ENCODE measurements at places on chromosomes 1 and 21.

- peak; percentile 6 for DNase-seq
Measured at GRCh38 chr1:19179597-19180264, 30.3 kb downstream of the UBR4 start.

GRCh38 chr1:109501644-109502363 is 7.7 kb downstream of the AMIGO1 start:
- DNase-seq = no peak

- no peak for DNase-seq
Measured at GRCh38 chr21:26449161-26449560, 123.9 kb downstream of the CYYR1 start.

DNA sequence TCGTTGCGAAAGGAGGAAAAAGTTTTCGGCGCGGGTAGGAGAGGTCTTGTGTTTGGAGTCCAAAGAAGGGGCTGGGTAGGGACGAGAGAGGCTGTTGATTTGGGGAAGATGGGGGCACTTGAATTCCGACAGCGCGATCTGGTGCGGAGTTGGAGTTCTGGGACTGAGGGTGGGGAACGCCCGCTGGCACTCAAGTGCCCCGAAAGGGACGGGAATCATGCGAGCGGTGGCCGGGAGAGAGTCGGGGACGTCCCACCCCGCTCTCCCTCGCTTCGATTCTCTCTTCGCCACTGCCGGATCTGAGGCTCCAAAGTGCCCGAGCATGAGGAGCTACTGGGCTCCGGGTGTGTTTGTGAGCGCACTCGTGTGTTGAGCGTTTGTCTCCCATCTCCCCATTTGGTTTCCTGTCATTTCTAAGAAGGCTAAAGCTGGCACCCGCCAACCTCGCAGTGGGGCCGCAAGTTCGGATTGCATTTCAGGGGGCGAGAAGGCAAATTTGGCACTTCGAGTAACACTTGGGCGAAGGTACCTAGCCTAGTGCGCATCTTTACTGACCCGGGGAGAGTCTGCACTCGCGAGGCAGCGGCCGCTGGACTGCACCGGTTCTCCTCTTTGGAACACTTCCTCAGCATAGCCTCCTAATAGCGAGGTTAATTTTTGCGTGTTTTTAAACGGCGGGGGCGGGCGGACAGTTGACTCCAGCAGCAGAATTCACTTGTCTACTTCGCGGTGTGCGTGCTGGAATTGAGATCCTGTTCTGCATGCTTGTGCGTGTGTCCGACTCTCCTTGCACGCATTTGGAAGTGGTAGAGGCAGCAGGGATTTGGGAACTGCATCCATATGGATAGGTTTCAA is 1.2 kb downstream of the CHRM3 start:
- DNase-seq = no peak

DNA sequence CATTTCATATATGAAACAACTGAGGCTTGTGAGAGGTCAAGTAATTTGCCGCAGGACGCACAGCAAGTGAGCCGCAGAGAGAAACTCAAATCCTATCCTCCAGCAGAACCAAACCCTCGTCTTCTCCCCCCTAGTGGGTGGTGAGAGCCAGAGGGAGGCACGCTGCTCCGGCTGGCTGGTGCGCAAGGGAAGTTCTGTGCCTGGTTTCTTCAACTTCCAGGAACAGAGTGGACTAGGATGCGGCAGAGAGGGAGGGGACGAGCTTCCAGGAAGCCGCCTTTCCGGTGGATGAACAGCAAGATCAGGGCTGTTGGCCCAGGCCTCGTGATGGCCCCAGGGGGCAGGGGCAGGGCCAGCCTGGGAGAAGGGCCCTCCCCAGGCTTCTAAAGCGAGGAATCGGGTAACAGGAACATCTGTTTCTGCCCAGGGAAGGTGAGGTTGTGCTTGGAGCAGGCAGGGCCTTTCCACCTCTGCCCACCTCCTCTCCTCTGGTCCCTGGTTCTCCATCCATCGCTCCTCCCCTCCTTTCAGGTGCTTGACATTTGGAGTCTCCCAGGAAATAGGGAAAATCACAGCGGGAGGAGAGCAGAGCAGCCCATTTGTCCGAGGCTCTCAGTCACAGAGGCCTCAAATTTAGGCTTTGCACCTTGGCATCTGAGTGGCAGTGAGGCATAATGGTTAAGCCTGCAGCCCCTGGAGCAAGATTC is 16.8 kb upstream of the PDIK1L start:
- no peak for DNase-seq

- no peak for DNase-seq
Measured at GRCh38 chr21:39003982-39004633, 179.1 kb downstream of the PSMG1 start.

GRCh38 chr1:101086783-101087182 is 61.2 kb upstream of the DPH5 start:
- DNase-seq = no peak

- DNase-seq = no peak
Measured at GRCh38 chr1:45617618-45618017, 6.2 kb downstream of the CCDC17 start.

DNA sequence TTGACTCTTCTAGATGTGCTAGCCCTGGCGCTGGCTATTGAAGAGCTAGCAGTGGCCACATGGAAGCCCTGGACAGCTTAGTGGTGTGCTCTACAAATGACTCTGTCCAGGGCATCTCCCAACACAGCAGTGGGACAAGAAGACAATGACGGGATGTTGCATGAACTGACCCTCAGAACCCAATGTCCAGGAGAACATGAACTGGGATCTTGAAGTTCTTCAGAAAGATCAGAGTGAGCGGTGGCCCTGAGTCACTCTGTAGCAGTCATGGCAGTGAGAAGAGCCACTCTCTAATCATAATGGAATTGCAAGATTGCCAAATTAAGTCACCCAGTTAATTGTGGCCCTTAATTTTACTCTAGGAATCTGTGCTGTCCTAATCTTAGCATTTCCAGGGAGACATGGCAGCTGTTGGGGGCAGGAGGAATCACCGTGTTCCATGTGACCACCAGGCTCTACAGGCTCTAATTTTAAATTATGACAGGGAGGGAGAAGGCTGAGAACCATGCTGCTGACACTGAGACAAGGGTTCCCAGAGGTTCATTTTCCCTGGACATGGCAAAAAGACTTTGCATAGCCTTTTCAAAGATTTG is 10.2 kb upstream of the OBSCN start:
- DNase-seq = no peak

GRCh38 chr21:29149808-29150425 is 19.5 kb downstream of the MAP3K7CL start:
- DNase-seq = no peak

- DNase-seq = no peak
Measured at GRCh38 chr1:93839753-93840152, 39.3 kb downstream of the DNTTIP2 start.

GRCh38 chr1:230049731-230050130 is 17.3 kb upstream of the GALNT2 start:
- DNase-seq = no peak

DNA sequence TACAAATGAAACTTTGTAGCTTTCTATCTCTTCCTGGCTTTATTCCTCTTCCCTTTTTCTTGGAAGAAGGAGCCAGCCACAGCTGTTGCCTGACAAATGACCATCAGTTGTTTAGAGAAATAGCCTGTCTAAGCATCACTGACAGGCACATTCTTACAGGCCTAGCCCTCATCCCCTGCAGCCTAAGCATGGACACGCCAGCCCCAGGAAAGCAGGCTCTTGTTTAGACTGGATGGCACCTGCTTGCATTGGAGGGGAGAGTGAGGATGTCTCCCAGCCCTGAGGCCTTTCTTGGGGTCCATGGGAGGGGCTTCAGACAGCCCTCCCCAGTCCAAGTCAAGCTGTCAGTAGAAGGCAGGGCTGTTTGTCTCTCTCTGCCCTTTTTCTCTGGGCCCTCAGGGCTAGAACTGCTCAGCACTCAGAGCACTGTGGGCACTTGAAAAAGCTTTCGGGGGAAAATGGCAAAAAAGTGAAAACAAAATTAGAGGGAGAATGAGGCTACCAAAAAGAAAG is 282.5 kb upstream of the PLXNA2 start:
- DNase-seq = no peak

- DNase-seq = no peak
Measured at GRCh38 chr1:48645883-48646282, 130.8 kb downstream of the BEND5 start.

GRCh38 chr1:182200025-182200812 is 138.7 kb upstream of the ZNF648 start:
- no peak for DNase-seq

GRCh38 chr1:219837274-219837993 is 90.9 kb downstream of the SLC30A10 start:
- DNase-seq = no peak

DNA sequence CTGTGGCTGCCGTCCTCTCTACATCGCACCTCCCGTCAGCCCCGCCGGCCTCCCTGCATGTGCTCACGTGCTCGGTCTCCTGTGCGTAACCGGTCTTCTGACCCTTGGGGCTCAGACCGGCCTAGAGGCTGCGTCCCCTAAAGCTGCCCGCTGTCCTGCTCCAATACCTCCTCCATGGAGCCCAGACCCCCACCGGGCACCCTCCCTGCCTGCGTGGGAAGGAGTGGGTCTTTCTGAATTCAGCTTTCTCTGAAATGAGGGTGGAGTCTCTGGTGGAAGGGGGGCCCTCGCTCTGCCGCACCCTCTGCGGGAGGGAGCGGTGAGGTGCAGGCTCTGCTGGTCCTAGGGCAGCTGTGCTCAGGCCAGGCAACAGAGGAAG is 18.7 kb upstream of the POFUT2 start:
- DNase-seq = no peak

GRCh38 chr1:202155478-202156021 is 4.9 kb downstream of the PTPN7 start:
- peak; percentile 24 for DNase-seq

DNA sequence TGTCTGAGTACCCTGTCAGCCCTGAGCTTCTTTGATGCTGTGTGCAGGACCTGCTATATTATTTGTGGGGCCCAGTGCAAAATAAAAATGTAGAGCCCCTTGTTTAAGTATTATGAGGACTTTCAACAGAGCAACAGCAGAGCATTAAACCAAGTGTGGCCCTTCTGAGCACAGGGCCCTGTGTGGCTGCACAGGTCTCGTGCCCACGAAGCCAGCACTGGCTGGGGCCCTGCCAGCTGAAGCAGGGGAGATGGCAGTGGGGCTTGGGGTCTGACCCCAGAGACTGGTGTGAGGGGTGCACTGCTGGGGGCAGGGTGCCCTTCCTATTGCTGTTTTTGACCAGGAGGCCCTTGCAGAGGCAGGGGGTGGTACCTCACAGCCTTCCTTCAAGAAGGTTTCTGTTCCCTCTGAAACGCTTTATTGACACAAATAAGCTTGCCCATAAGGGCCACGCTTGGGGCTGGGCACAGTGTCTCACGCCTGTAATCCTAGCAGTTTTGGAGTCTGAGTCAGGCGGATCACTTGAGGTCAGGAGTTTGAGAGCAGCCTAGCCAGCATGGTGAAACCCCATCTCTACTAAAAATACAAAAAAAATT is 2.2 kb upstream of the SEMA4A start:
- DNase-seq = no peak

DNA sequence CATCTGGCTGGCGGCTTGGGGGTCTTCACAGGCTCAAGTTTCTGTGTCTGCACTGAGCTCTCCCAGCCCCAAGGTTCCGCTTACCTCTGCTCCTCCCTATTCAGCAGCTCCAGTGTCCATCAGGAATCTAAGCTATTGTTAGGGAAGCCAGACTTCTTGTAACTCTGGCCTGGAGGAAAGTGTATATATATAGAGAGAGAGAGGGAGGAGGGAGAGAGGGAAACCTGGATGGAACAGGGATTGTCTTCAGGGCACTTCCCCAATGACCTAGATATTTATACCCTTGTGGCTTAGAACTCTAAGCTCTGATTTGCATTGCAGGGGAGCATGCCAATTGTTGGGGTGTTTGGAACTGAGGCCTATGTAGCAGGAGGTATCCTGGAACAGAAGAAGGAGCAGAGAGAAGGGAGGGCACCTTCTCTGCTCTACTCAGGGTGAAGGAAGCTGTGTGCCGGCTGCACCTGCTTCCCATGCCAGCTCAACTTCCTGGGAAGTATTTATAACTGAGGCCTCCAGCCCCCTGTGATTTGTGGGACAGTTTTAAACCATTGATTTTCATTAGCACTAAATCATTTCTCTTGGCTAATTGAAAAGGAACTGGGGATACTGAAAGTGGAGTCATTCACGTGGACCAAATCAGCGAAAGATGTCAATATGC is 70.9 kb downstream of the NAV1 start:
- no peak for DNase-seq

- DNase-seq = no peak
Measured at GRCh38 chr1:231612393-231613089, 14.0 kb upstream of the DISC1 start.

DNA sequence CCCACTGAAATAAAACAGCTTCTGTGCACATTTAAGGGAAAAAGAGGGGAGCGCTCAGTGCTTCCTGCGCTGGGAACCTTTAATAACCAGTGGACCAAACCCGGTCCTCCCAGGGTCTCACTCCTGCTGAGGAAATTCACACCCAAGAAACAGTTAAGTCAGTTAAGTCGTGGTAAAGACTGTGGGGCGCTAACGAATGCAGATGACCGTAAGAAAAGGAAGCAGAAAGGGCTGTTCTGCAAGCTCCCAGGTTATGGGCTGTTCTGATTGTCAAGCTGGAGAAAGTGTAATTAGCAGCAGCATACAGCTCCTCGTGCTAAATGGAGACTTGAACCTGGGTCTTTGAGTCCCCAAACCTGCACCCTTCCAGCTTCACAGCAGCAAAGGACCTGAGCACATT is 536.6 kb downstream of the NPHP4 start:
- no peak for DNase-seq

GRCh38 chr1:232863544-232864275 is 58.5 kb downstream of the MAP10 start:
- DNase-seq = no peak

- DNase-seq = no peak
Measured at GRCh38 chr1:16978139-16978538, 2.3 kb downstream of the MFAP2 start.

GRCh38 chr1:234540404-234540762 is 61.4 kb upstream of the TARBP1 start:
- no peak for DNase-seq

- no peak for DNase-seq
Measured at GRCh38 chr1:240405751-240406150, 206.2 kb downstream of the GREM2 start.

DNA sequence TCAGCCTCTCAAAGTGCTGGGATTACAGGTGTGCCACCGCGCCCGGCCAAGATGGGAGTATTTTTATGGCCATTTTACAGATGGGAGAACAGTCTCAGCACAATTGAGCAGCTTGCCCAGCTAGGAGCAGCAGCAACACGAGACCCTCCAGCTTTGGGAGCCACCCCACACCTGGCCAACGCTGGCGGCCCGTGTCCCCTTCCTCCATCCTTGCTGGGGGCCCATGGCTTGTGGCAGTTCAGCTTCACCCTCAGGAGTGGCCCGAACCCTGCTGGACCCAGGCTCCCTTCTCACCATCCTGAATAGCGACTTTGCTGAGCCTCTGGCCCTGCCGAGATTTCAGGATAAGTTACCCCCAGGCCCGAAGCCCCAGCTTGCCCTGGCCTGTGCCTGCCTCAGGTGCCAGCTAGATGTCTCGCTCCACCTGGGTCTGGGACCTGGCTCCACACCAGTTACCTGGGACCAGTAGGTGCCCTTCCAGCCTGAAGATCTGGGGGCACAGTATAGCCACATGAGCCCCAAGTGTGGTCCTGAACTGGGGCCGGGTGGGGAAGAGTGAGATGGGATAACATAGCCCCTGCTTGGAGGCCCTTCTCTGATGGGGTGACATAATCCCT is 19.2 kb downstream of the SLC66A1 start:
- no peak for DNase-seq

All from T-helper 2 cell (primary cell).